CD4-positive, alpha-beta T cell treated with Interferon gamma for 1 hour (primary cell): ENCODE measurements at places on chromosomes 11 and 22.

DNA sequence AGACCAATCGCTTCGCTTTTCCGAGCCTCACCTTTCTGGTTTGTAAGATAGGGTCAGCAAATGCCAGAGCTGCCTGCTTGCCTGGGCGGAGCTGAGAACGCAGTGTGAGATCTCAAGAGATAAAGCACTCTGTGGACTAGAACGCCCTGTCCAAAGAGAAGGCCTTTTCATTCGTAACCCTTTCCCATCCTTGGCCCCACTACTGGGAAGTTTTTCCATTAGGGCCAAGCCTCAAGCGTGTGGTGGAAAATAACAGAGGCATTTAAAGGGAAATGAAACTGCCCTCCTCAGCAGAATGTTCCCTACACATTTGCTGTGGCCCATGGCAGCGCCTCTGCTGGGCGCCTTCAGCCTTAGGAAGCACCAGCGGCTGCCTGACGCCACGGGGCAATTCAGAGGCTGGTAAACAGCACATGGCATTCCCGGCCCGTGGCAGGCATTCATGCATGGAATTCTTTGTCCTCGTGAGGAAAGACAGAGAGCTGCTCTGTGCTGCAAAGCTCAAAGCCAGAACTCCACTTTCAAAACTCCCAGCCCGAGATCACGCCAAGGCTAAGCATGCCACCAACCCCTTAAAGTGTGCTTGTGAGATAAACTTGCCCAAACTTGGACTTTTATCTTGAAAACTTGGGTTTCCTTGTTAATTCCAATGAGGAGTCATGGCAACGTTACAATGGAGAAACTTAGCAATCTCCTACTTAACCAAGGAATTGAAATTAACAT lies 38.1 kb downstream of the AHNAK start:
- no peak for DNase-seq

DNA sequence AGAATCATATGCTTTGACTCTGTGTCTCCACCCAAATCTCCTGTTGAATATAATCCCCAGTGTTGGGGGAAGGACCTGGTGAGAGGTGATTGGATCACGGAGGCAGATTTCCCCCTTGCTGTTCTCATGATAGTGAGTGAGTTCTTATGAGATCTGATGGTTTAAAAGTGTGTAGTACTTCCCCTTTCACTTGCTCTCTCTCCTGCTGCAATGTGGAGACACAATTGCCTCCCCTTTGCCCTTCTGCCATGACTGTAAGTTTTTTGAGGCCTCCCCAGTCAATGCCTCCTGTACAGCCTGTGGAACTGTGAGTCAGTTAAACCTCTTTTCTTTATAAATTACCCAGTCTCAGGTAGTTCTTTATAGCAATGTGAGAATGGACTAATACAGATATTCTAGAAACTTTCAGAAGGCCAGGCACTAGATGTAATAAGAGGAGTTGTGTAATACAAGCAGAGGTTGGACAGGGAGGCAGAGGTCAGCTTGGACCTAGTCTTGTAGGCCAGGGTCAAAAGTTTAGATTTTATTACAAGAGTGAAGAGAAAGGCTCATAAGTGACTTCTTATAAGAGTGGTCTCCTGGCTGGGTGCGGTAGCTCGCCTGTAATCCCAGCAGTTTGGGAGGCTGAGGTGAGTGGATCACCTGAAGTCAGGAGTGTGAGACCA lies 9.3 kb upstream of the SERPING1 start:
- DNase-seq, result no peak

DNA sequence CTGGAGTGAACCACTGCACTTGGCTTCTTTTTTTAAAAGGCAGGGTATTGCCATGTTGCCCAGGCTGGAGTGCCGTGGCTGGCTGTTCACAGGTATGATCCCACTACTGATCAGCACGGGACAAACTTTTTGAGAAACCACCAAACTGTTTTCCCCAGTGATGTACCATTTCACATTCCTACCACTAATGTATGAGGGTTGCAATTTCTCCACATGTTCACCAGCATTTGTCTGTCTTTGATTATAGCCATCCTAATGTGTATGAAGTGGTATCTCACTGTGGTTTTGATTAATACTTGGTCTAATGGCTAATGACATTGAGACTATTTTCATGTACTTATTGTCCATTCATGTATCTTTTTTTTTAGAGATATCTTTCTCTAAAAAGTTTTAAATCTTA lies 41.5 kb upstream of the EP300 start:
- DNase-seq, result no peak

- no peak for DNase-seq
Measured at GRCh38 chr11:125494974-125495725, 915 bp downstream of the FEZ1 start.
